ENCODE measurements at places on chromosomes 6 and 20.

- no peak for DNase-seq
Measured at GRCh38 chr6:93293872-93294271, 125.5 kb downstream of the EPHA7 start.

GRCh38 chr6:16511723-16512489, 249.4 kb downstream of the ATXN1 start:
- DNase-seq = peak; percentile 60

DNA sequence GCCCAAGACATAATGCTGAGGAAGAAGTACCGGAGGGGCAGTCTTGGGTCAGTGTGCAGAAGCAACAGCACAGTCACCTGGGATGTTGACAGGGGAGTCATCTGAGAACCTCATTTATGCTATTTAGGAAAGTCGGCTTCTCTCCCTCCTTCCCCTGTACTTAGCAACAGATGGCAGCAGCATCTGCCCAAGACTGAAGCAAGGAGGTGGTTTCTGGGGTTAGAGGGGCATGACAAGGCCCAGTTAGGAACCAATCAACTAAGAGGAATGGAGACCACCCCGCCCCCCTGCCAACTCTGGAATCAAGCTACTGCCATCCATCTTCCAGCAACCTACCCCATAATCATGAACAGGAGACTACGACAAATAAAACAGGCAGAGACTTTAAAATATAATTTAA, 21.7 kb downstream of the RIPK1 start:
- no peak for DNase-seq

GRCh38 chr6:109912952-109913351, 65.2 kb upstream of the GPR6 start:
- DNase-seq = no peak

GRCh38 chr6:24980507-24981385, 45.0 kb upstream of the RIPOR2 start:
- no peak for DNase-seq

- no peak for DNase-seq
Measured at GRCh38 chr6:162337412-162337811, 390.2 kb downstream of the PRKN start.

GRCh38 chr6:90989763-90990162, 402.9 kb upstream of the MAP3K7 start:
- DNase-seq = no peak

- DNase-seq = no peak
Measured at GRCh38 chr6:14210077-14210476, 92.5 kb downstream of the CD83 start.

DNA sequence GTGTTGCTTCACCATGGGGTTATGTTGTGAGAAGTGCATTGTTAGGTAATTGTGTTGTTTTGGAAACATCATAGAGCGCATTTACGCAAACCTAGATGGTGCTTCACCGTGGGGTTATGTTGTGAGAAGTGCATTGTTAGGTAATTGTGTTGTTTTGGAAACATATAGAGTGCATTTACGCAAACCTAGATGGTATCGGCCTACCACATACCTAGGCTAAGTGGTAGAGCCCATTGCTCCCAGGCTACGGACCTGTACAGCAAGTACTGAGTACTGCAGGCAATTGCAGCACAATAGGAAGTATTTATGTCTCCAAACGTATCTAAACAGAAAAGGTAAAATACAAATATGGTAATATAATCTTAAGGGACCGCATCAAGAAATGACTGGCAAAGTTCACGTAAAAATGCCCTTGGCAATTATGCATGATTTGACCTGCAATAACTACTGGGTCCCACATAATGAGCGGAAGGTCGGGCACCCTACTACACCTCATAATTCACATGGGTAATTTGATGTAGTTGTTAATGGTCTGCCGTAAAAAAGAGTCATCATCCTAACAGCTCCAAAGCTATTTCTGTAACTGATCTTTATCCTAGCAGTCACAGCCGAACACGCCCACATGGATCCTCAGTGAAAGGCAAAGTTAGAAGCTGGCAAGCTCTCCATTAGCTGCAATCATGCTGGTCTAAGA, 76.0 kb downstream of the RSPH3 start:
- DNase-seq = no peak

DNA sequence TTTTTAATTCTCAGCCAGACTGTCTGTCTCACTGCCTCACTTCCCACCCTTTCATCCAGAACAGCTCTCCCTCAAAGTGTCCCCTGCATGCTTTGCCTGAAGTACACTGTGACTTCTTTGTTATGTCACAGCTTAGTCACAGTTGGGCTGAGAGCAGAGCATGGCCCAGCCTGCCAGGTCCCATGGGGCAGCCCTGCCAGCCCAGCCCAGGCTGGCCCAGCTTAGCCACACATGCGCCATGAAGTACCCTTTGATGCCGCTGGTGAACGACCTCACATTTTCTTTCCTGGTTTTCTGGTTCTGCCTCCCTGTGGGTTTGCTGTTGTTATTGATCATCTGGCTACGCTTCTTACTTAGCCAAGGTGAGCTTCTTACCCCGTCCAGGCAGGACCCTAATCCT, at the start of gene ADIG:
Gene ADIG, plus strand, starts transcription at position 185 of the 400 bp plus-strand sequence. Its CDS starts 54 bp downstream, at position 239.
- no peak for DNase-seq

GRCh38 chr20:54227241-54227640, 19.4 kb downstream of the PFDN4 start:
- no peak for DNase-seq
